ENCODE measurements at places on chromosomes 12 and 14.

- no peak for DNase-seq
Measured at GRCh38 chr14:38718519-38718918, 384.5 kb downstream of the SEC23A start.

DNA sequence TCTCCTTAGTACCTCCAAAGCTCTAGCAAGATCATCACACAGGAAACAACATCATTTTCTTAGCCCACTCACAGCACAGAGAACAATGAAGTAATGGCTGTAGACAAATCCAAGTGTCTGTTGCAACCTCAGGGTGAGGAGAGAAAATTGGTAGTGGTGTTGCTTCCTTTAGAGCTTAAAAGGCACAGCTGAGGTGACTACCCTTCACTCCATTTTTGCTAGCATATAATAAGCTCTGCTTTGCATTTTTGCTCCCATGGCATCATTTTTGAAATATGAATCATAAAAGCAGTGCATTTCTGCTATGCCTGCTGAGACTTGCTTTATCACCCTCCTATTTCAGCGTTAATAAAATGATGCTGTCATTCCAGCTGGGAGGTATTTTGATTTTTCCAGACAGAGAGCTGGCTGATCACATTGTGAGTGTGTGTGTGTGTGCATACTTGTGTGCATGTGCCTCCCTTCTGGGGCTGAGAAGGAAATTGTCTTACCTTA is 18.5 kb upstream of the PCNX1 start:
- DNase-seq: no peak

GRCh38 chr12:40238266-40238902 is 13.6 kb downstream of the LRRK2 start:
- DNase-seq: no peak

DNA sequence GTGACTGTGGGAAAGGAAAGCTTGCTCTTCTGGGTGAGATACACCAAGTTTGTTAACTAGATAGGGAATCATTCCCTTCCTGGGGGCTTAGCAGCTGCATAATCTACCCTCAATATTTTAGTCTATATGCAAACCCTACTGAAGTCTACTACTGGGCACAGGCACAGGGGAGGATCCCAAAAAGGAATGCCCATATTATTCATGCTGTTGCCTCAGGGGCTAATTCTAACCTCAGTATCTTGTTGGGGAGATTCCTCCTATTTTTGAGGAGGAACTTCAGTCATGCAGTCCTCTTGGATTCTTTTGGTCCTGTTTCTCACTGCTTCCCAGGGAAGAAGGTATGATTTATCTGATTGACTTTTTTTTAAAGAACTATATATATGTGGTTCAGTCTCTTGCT is 58.9 kb upstream of the ANKS1B start:
- DNase-seq: no peak

DNA sequence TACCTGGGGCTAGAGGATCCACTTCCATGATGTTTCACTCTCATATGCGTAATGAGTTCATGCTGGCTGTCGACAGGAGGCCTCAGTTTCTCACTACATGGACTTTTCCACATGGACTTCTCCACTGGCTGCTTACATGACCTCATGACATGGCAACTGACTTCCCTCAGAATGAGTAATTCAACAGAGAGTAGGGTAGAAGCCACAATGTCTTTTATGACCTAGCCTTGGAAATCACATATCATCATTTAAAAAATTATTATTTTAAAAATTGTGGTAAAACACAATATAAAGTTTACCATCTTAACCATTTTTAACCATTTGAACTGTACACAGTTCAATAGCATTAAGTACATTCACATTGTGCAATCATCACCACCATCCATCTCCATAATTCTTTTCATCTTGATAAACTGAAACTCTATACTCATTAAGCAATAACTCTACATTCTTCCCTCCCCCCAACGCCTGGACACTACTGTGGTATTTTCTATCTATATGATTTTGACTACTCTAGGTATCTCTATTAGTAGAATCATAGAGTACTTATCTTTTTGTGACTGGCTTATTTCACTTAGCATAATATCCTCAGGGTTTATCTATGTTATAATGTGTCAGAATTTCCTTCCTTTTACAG is 144.5 kb downstream of the TGFB3 start:
- DNase-seq: no peak

DNA sequence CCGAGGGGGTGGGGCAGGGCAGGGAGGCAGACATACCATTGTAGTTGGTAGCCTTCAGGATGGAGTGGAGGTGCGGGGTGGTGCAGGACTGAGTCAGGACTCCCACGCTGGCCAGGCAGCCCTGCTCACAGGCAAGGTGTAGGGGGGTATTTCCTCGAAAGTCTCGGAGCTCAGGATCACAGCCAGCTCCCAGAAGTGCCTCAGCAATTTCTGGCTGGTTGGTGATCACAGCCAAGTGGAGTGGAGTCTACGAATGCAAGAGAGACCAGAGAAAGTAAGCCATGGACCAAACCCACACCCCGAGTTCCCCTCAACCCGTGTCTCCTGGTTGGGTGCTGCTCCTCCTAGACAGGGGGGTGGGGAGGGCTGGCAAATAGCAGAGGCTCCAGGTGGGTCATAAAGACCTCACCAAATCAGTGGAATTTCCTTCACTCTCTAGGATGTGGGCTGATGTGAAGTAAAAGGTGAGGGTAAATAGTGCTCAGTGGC is 1.4 kb downstream of the NFKBIA start:
- DNase-seq: no peak

DNA sequence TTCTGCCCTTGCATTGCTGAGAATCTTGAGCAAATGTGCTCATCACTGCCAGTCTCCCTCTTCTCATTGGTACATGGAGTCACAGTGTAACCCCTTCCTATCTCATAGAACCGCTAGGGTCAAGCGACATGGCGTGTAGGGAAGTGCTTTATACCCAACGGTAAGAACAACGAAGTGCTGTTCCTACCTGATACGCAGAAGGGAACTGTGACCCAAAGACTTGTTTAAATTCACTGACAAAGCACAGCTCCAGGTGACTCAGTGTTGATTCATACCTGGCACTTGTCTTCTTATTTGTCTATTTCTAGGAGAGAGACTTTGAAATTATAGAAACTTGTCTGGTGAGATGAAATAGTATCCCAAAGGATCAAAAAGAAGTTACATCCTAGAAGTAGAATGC is 53.7 kb downstream of the FBXL14 start:
- no peak for DNase-seq

GRCh38 chr14:102592763-102593060 is 263 bp downstream of the RCOR1 start:
- no peak for DNase-seq

DNA sequence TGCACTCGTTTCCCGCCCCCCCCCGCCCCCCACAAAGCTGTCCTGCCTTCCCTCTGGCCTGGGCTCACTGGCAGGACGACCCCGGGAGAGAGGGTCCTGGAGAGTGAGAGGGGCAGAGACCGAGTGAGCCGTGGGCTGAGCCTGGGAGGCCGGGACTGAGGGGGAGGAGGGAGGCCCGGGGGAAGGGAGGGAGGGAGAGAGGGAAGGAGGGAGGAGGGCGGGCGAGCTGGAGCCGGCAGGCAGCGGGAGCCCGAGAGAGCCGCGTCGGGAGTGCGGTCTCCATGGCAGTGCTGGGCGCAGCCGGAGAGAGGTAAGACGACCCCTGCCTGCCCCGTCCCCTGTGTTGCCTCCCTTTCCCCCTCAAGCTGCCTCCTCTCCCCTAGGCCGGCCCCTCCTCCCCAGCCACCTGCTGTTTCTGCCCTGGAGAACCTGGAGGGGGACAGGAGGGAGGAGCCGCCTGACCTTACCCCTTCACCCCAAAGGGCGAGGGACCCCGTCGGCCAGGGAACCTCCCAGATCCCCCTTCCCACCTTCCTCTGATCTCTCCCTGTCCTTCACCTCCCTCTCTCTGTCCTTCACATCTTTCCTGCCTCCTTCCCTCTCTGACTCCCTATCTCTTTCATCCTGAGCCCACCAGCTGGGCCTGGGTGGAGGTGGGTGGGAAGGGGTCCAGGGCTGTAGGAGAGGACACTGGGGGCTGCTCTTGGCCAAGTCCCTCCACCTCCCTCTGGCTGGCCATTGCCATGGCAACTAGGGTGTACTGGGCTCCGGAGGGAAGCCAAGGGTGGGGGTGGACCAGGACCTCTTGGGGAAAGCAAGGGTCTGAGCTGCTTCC is at the start of gene GPR162:
Gene GPR162 (plus strand): TSS at position 231 of the 835 bp plus-strand sequence. CDS start 2,078 bp downstream, outside the sequence.
- DNase-seq: no peak

DNA sequence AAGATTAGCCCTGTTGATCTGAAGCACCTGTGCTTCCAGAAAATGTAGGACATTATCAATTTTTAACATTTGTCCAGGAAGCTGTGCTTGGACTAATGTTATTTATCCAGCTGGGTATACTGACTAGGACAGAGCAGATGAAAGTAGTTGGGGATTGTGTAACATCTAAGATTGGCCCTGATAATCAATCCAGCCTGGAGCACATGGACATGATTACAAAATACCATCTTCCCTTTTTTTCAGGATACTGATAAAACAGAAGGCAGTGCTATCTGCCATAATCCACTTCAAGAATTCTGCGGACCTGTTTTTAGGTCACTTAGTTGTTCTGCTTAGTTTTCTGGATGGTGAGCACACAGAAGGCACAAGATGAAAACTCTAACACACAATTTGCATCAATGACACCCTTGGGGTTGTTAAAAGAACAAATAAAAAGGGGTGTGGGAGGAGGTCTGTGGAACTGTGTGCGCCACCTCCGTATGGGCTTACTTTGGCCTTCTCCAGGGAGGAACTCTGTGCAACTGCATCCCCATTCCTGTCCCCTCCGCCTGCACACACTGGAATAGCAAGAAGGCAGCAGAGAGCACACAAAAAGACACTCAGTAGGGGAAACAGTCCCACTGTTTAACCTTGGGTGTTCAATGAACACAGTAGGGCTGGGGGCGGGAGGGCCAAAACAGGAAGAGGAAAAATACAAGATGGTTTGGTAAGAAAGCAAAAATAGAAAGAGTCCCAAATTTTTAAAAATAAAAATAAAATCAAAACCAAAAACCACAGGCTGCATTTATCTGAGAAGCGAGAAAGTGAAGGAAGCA is 31.1 kb upstream of the DUSP6 start:
- DNase-seq: no peak

- DNase-seq: no peak
Measured at GRCh38 chr14:74934041-74934440, 11.0 kb upstream of the RPS6KL1 start.

- DNase-seq: no peak
Measured at GRCh38 chr14:50647282-50647681, 20.8 kb downstream of the SAV1 start.

GRCh38 chr12:25491396-25492325 is 61.4 kb downstream of the LMNTD1 start:
- DNase-seq: no peak

DNA sequence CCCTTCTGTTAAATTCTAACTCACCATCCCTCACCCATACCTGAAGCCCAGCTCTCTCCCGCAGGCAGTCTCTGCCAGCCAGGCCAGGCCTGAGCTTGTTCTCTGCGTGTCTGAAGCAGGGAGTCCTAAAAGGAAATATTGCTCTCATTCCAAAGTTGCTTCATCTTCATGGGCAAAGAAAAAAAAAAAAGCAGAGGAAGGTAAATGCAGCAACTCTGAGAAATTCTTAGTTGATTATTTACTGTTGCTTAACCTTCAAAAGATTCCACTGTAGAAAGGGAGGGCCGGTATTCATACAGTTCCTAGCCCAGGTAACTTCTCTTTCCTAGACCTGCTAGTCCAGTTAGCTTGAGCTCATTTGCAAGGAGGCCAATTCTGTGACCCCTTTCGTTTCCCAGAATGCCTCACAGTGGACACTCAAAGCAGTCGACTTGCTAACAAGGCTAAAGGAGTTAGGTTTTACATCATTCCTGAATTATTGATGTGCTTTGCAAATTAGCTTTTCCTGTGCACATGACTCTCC is 193.5 kb upstream of the EEA1 start:
- no peak for DNase-seq

GRCh38 chr12:64672925-64673409 is 62.7 kb downstream of the RASSF3 start:
- no peak for DNase-seq

GRCh38 chr12:44804068-44804467 is 72.0 kb downstream of the NELL2 start:
- DNase-seq: no peak

DNA sequence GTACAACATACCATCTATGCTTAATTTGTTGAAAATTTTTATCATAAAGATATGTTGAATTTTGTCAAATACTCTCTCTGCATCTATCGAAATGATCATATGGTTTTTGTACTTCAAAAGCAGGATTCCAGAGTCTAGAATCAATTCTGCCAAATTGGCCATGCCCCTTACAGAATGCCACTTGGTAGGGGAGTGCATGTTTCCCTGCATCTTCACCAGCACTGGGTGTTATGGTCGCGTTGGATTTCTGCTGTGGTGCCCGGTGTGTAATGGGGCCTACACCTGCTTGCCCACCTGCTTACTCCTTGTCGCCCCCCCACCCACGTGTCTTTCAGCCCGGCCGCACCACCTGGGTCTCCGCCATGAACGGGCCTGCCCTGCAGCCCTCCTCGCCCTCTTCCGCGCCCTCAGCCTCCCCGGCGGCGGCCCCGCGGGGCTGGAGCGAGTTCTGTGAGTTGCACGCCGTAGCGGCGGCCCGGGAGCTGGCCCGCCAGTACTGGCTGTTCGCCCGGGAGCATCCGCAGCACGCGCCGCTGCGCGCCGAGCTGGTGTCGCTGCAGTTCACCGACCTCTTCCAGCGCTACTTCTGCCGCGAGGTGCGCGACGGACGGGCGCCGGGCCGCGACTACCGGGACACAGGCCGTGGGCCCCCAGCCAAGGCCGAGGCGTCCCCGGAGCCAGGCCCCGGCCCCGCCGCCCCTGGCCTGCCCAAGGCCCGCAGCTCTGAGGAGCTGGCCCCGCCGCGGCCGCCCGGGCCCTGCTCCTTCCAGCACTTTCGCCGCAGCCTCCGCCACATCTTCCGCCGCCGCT is 12.3 kb downstream of the SH2B3 start:
- DNase-seq: no peak

- no peak for DNase-seq
Measured at GRCh38 chr14:68011406-68012028, 191.9 kb downstream of the RAD51B start.

Data from stimulated activated CD4-positive, alpha-beta T cell treated with anti-CD3 and anti-CD28 coated beads, Interleukin-1b, Interleukin-23, amount 100 ng/mL, for 24 hours (primary cell).